ENCODE measurements at places on chromosomes 11 and 22. TPM values are rescaled to one million over a fixed set of nuclear protein-coding genes. Genes with fewer than 3 reads are reported as not detected.
A peak's percentile ranks its signal among the peaks of the same experiment; 100 is the strongest.

MPPED2 gene
- polyA plus RNA-seq = not detected

SLC7A4 gene
- 1.2 TPM for polyA plus RNA-seq

TOMM22 gene
- polyA plus RNA-seq = 64.3 TPM

OR51B4 gene
- polyA plus RNA-seq = not detected

GUCD1 gene
- polyA plus RNA-seq = 301 TPM

FAM111B gene
- 2.1 TPM for polyA plus RNA-seq

DNA sequence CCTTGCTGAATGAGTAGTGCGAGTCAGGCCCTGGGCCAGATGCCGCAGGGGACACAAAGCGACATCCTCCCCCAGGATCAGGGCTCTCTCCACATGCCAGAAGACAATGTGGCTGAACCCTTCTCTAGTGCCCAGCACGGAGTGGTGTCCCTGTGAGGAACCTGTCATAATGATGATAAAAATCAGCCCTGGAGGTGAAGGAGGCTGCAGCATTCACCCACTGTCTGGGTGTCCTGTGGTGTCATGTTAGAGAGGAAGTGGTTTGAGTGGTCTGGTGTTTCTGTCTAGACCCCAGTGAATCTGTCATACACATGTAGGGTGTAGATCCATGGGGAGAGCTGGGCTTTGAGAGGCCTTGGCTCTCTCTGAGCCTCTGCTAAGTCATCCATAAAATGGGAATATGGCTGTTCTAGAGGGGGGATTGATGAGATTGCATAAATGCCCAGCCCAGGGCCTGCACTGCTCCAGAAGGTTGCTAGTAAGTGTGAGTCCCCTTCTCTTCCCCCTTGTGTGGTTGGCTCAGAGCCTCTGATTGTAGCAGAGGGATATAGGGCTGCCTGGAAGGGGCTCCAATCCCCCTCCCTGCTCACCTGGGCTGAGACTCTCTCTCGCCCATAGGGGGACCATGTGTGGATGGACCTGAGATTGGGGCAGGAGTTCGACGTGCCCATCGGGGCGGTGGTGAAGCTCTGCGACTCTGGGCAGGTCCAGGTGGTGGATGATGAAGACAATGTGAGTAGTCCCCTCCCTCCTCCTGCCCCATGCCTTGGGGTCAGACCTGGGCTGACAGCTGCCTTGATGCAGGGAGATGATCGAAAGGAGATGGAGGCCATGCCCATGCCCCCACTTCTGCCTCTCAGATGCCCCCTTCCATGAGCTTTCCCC lies 14.3 kb downstream of the MYO7A start:
- no peak for DNase-seq

DNA sequence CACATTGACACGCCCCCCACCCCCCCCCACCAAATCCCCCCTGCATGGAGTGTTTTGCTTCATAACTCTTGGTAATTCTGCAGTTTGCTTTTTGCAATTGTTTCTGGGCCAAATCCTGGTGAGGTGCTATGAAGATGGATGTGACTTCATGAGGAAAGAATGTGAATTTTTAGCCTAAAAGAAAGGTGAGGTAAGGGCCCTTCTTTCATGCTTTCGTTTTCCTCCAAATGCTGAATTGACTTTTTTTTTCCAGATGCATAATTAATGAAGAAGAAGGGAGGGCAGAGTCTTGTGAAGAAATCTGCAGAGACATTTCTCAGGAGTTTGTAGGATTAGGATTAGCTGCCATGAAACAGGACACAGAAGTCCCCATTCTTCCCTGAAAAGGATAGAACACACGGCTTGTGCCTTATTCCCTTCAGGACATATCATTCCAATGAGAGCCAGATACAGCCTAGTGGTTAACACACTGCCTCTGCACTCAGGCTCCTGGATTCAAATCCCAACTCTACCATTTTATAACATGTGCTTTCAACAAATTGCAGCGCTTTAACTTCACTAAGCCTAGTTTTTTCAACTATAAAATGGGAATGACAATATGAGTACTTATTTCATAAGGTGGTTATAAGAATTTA lies 19.6 kb upstream of the TBCEL start:
- no peak for DNase-seq

DNA sequence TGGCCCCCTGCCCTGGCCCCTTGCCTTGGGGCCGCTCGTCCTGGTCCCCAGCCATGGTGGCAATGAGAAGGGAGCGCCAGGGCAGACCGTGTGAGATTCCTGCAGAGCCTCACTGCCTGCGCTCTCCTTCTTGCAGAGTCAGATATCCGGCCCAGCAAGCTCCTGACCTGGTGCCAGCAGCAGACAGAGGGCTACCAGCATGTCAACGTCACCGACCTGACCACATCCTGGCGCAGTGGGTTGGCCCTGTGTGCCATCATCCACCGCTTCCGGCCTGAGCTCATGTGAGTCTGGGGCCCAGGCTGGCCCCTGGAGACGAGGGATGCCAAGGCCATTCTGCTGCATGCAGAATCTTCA lies 114.1 kb downstream of the MICAL2 start:
- peak; percentile 85 for DNase-seq

DNA sequence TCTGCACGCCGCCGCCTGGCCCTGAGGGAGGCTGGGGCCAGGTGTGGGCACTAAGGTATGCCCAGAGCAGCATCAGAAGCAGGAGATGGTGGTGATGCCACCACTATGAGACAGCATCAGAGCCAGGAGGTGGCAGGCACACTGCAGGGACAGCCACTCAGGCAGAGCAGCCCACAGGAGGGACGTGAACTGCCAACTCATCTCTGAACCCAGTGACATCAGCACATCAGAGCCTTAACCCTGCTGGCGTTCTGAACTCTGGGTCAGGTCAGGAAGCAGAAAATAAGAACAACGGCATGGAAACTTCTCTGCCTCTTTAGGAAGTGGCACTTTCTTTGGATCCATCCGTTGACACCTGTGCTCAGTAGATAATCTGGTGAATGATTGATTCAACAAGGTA lies 14.7 kb upstream of the IFT27 start:
- DNase-seq = no peak

- DNase-seq = no peak
Observed at GRCh38 chr22:17988800-17989513, 35.4 kb downstream of the MICAL3 start.

GRCh38 chr11:63764679-63765647 lies 3.6 kb downstream of the ZFTA start:
- no peak for DNase-seq

DNA sequence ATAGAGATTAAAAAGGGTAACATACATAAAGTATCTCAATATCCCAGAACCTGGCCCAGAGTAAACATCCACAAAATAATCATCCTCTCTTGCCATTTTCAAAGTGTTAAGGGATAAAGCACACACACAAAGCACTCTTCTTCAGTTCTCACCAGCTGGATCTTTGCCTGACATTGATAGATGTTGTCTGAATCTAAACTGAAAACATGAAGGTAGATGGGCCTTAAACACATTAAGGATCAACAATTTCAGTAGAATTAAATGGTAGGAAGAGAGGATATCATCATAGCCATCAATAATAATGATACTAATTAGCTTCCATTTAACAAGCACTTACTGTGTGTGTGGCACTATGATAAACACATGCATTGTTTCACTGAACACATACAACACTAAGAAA lies 261.1 kb downstream of the OPCML start:
- DNase-seq = no peak

DNA sequence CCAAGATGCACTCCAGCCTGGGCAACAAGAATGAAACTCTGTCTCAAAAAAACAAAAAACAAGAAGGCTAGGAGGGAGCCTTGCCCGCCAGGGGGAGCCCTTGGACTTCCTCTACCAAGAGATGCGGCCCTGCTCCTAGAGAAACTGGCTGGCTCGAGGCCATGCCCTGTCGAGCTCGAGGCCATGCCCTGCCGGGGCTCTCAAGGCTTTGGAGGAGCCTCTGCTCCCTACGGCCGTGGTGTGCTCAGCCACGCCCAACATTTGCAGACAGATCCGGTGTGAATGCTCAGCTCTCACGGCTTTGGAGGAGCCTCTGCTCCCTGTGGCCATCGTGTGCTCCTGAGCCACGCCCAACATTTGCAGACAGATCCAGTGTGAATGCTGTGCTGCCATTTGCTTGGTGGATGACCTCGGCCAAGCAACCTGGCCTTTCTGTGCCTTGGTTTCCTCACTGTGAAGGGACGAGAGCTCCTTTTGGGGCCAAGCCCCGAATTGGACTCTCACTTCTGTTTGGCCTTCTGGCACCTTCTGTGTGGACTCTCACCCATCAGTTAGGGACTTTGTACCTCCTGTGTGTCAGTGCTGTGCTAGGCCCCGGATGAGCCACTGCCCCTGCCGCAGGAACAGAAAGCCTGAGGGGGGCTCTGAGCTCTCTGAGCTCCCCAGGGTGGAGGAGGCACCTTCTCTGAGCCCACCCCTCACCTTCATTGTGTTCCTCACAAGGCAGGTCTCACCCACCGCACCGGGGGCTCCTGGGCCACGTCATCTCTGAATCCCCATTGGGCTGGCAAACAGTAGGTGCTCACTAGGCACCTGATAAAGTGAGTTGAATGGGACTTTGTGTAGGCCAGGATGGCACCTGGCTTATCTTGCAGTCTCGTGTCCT lies 14.1 kb downstream of the C11orf24 start:
- DNase-seq = peak; percentile 98

DNA sequence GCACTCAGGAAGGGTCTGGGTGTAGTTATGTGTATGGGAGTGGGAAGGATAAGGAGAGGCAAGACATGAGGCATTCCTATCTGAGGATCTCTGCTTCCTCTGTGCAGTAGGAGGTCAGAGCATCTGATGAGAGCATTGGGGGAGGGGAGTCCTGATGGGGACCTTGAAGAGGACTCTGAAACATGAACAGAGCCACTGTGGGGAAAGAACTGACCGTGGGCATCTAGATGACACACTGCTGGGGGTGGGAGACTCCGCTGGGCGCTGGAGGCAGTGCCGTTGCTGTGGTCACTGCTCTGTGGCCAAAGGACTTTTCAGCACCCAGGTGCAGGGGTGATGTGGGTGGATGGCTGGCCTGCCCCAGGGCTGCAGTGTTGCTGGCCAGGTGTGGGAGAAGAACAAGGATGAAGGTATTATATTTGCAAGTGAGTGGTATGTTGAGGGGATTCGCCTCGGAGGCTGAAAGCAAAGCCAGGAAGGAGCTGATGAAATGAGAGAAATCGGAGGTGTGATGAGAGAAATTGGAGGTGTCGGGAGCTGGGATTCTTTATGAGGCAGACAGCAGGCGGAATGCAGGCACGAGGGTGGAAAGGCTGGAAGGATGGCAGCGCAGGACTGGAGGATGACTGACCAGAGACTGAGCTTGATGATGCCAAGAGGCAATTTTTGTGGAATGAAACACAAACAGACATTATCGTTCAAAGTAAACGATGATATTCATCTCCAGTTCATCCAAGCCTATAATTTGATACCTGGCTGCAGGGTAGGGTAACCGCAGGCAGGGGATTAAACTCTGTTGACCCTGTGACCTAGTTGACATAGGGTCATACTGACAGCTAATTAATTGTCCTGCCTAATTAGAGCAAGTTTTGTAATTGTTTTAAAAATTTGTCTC lies 19.4 kb upstream of the TMPRSS4 start:
- peak; percentile 24 for DNase-seq

GRCh38 chr11:73277467-73277866 lies 5.3 kb downstream of the P2RY6 start:
- DNase-seq = no peak

GRCh38 chr11:117829369-117829725 lies 4.8 kb upstream of the FXYD2 start:
- peak; percentile 66 for DNase-seq

- no peak for DNase-seq
Observed at GRCh38 chr22:32926600-32926999, 125.1 kb downstream of the TIMP3 start.

GRCh38 chr11:9310485-9311090 lies 3.8 kb downstream of the TMEM41B start:
- DNase-seq = no peak

GRCh38 chr22:47448231-47449223 lies 686.1 kb downstream of the TBC1D22A start:
- no peak for DNase-seq

DNA sequence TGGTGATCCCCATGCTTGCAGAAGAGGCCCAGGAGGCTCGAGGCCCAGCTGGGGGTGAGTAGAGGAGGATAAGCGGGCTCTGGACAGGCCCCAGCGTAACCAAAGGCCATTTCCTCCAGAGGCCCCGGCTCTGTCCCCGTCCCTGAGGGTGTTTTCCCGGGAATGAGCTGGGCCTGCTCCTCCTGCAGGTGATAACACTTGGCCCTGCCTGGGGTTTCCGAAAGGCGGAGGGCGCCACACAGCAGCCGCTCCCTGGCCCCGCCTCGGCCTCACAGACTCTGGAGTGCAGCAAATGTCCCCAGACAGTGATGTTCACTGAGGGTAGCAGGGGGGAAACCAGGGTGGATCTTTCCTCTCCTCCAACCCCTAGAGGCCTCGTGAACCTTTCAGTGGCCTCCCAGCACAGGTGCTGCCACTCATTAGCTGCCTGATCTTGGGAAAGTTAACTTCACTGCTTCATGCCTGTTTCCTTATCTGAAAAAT lies 10.5 kb upstream of the MGAT3 start:
- no peak for DNase-seq

DNA sequence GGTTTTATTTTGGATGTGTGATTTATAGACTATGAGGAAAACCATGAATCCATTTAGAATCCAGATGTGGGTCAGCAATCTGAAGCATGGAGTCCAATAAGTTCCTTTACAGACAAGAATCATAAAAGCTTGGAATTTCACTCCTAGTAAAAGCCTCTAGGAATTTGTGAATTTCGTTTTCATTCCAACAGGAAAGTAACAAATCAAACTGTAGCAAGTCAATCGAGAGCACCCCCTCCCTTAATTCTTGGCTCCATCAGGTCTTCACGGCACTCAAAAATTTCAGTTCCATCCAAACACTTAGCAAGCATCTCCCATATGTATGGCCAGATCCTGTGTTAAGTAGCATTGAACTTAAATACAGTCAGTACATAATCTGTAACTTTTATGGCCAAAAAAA lies 143.6 kb upstream of the POU2AF2 start:
- no peak for DNase-seq

GRCh38 chr11:117919781-117920221 lies 9.4 kb downstream of the TMPRSS13 start:
- peak; percentile 40 for DNase-seq

DNA sequence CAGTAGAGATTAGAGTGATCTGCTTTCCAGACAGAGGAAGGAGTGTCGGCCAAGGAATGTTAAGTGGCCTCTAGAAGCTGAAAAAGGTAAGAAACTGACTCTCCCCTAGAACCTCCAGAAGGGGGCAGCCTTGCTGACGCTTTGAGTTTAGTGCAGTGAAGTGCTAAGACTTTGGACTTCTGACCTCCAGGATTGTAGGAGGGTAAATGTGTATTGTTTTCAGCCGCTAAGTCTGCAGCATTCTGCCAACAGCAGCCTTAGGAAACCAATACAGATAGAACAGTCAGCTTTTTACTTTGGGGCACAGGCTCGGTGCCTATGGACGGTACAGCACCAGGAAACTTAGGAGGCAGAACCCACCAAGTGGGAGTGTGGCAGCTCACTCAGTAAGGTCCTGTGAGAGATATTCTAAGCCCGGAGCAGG lies 3.6 kb upstream of the TBC1D22A start:
- DNase-seq = no peak

- no peak for DNase-seq
Observed at GRCh38 chr11:7882860-7883259, 48.2 kb downstream of the OR10A6 start.

- no peak for DNase-seq
Observed at GRCh38 chr22:32480238-32480637, 5.6 kb downstream of the FBXO7 start.
